ENCODE measurements at places on chromosomes 5 and 9. TPM values are rescaled to one million over a fixed set of nuclear protein-coding genes. Genes with fewer than 3 reads are reported as not detected.

DNA sequence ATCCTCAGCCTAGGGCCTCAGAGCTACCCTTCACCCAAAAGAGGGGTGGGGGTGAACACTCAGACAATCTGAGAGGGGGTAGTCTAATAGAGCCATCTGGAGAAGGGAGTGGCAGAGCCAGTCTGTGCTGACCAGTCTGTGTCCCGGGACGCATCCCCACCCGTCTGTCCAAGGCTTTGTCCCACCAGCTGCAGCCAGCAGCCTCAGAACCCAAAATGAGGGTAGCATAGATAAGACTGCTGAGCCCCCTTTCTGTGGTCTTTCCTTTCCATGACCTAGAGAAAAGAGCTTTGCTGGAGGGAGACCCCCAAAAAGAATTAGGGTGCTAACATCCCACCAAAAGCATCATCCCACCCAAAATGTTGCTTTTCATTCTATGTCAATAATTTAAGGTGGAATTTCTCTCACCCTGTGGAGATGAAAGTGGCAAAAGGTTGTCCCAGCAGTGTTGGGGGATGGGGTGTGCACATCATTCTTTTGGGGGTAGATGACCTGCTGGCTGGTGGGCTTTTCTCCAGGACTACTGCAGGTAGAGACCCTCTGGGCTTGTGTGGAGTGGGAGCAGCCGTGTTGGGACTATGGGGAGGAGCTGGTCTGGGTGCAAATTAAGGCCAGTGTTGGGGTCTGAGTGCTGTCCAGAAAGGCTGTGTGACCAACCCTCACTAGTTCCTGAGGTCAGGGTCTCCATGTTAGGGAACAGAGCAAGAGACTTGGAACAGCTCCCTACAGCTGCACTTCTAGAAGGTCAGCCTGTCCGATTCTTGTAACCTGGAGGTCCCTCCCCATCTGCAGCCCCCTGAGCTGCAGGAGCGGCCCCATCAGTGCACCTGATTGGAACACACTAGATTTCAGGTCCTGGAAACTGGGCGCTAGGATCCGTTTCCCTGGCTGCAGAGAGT is 19.9 kb downstream of the URM1 start:
- H3K36me3 ChIP-seq, result peaks cover 17% of the 10 kb centered on the region
- DNase-seq, result no peak
- H3K27me3 ChIP-seq, result no peaks in the 10 kb centered on the region
- no peak overlapping the region for H3K4me3 ChIP-seq

DNA sequence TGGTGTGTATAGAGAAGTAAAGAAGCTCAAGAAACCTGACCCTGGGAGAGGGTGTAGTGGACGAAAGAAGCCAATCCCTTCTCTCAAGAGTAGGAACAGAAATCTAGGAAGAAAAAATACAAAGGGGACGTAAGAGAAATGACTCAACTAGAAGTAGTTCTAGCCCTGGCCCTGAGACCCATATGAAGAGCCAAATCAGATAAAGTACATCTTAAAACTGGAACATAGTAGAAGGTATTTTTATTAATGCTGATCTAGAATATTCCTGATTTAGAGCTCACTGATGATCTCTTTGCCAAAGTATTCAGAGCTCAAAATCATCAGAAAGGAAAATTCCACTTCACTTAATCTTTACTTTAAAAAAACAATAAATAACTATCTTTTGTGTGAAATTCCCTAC is 184.8 kb downstream of the MLLT3 start:
- no peak overlapping the region for H3K4me3 ChIP-seq
- DNase-seq, result peak; percentile 82
- H3K27me3 ChIP-seq, result no peaks in the 10 kb centered on the region
- H3K27ac ChIP-seq, result no peak overlapping the region
- H3K4me1 ChIP-seq, result no peaks in the 10 kb centered on the region
- no peaks in the 10 kb centered on the region for H3K36me3 ChIP-seq

CCL28 gene
- 2.8 TPM for total RNA-seq

HABP4 gene
- 18.2 TPM for total RNA-seq

PCDHB16 gene
- total RNA-seq, result 0.51 TPM
